Endodermal cell (in vitro differentiated cells): ENCODE measurements at places on chromosomes 4 and X.

DNA sequence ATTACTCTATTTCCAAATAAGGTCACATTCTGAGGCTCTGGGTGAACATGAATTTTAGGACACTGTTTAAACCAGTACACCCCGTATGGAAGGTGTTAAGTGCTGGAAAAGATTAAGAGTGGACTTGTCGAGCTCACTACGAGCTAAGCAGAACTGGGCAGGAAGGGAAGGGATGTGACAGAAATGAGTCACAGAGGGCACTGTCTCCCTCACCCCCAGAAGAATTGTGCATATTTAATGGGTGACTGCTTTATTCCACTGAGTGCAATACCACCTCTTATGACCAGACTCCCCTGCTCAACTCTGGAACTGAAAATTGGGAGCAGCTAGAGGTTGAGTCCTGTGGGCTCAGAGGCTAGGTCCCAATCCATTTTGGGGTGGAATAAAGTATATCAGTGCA is 187.4 kb upstream of the RPS6KA3 start:
- no peaks in the 10 kb centered on the region for H3K36me3 ChIP-seq
- H3K4me1 ChIP-seq: no peaks in the 10 kb centered on the region
- no peaks in the 10 kb centered on the region for H3K27me3 ChIP-seq
- H3K4me3 ChIP-seq: no peak overlapping the region

DNA sequence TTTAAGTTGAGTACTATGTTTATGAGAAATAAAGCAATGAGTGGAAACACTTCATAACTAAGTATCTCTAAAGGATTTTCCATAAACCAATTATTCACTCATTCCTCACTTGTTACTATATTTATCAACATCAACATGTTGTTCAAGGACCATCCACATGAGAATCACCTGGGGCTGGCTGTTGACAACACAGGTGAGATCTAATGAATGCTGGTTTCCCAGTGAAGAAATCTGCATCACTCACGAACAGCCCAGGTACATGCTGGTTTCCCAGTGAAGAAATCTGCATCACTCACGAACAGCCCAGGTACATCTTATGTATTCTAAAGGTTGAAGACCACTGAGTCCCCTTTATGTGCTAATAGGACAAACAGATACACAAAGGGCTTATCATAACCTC is 32.5 kb downstream of the TSPAN5 start:
- no peak overlapping the region for H3K4me3 ChIP-seq
- no peak for DNase-seq
- H3K4me1 ChIP-seq: peaks cover 4% of the 10 kb centered on the region
- H3K36me3 ChIP-seq: no peaks in the 10 kb centered on the region
- H3K27ac ChIP-seq: no peak overlapping the region

- no peaks in the 10 kb centered on the region for H3K4me1 ChIP-seq
- DNase-seq: no peak
- H3K27me3 ChIP-seq: no peaks in the 10 kb centered on the region
- H3K27ac ChIP-seq: no peak overlapping the region
- H3K36me3 ChIP-seq: no peaks in the 10 kb centered on the region
- no peak overlapping the region for H3K4me3 ChIP-seq
Measured at GRCh38 chrX:17930850-17931249, 69.8 kb upstream of the RAI2 start.

GRCh38 chr4:151803246-151803645 is 42.4 kb upstream of the GATB start:
- H3K4me3 ChIP-seq: no peak overlapping the region

- no peaks in the 10 kb centered on the region for H3K27me3 ChIP-seq
- no peak overlapping the region for H3K4me3 ChIP-seq
- no peaks in the 10 kb centered on the region for H3K36me3 ChIP-seq
- DNase-seq: peak; percentile 43
Measured at GRCh38 chrX:74133156-74133796, 170.7 kb upstream of the ZCCHC13 start.

- no peak overlapping the region for H3K27ac ChIP-seq
- no peaks in the 10 kb centered on the region for H3K27me3 ChIP-seq
- H3K4me1 ChIP-seq: no peaks in the 10 kb centered on the region
- H3K4me3 ChIP-seq: no peak overlapping the region
- no peak for DNase-seq
Measured at GRCh38 chr4:169437299-169438047, 166.7 kb upstream of the SH3RF1 start.

- no peak overlapping the region for H3K27ac ChIP-seq
- no peak overlapping the region for H3K4me3 ChIP-seq
- no peaks in the 10 kb centered on the region for H3K27me3 ChIP-seq
- H3K36me3 ChIP-seq: no peaks in the 10 kb centered on the region
- no peak for DNase-seq
Measured at GRCh38 chrX:78517124-78517523, 142.0 kb downstream of the RTL3 start.

DNA sequence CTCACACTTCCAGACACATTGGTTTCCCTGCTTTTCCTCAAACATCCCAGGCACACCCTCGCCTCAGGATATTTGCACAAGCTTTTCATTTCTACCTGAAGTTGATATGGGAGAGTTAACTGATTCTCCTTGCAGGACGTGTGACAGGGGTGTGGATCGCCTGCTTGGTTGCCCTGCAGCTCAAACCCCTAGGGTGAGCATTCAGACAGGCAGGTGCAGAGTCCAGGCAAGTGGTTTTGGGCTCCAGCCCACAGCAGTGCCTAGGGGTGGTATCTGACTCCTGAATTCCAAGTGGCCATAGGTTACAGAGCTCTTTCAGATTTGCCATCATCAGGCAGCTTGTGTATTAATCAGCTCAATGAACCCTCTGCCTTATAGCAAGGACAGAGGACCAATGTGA is 1104.2 kb upstream of the IGFBP7 start:
- H3K27me3 ChIP-seq: no peaks in the 10 kb centered on the region
- peaks cover 3% of the 10 kb centered on the region for H3K4me1 ChIP-seq
- H3K27ac ChIP-seq: no peak overlapping the region
- no peaks in the 10 kb centered on the region for H3K36me3 ChIP-seq

DNA sequence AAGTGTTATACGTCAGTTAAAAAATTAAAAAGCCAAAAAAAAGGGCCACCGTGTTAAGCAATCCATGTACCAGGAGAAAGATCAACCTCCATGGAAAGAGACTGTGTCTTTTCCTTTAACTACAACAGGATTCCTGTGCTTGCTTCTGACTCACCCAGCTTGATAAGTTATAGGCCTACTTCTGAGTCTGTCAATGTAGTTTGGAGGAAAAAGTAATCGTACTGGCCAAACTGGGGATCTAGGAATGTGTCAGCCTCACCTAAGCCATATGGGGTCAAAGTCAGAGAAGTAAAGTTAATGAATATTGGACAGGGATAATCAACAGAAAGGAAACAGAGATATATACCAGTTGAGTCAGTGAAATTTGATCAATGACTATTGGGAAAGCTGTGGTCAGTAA is 470.8 kb upstream of the SLIT2 start:
- H3K27me3 ChIP-seq: no peaks in the 10 kb centered on the region
- H3K36me3 ChIP-seq: no peaks in the 10 kb centered on the region
- no peak overlapping the region for H3K4me3 ChIP-seq
- no peak overlapping the region for H3K27ac ChIP-seq
- DNase-seq: no peak
- H3K4me1 ChIP-seq: no peaks in the 10 kb centered on the region

DNA sequence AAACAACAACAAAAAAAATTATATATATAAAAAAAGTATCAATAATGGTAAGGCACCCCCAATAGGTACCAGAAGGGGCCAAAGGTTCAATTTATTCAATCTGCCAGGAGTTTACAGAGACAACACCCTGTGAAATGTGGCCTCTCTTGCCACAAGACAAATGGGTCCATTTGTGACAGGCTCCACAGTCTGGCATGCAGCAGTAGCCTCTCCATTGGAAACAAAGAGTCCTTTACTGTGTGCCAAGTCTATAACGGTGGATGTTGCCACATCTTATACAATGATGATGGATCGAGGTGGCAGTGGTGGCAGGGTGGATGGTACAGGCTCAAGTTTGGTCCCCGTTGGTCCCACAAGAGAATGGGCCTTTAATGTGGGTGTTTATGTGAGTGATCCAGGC is 70.1 kb upstream of the SH3RF1 start:
- no peak overlapping the region for H3K27ac ChIP-seq
- no peak overlapping the region for H3K4me3 ChIP-seq
- H3K36me3 ChIP-seq: no peaks in the 10 kb centered on the region
- DNase-seq: no peak

DNA sequence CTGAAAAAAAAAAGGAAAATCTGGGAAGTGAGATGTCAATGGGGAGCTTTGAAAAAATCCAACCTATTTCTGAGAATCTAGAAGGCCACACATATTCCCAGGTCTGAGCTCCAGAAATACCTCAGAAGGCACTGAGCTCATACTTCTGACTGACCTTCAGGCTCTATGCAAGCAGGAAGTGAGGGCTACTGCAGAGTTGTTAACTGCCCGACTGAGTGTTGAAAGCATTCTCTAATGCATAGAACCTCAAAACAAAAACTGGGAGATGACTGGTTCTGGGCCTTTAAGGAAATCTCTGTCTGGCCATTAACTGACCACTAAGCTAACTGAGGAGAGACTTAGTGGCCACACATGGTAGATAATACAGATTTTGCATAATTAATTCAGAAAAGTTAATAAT is 7.6 kb upstream of the SPON2 start:
- DNase-seq: no peak
- peaks cover 15% of the 10 kb centered on the region for H3K27me3 ChIP-seq
- no peak overlapping the region for H3K4me3 ChIP-seq
- H3K27ac ChIP-seq: no peak overlapping the region
- H3K4me1 ChIP-seq: no peaks in the 10 kb centered on the region

DNA sequence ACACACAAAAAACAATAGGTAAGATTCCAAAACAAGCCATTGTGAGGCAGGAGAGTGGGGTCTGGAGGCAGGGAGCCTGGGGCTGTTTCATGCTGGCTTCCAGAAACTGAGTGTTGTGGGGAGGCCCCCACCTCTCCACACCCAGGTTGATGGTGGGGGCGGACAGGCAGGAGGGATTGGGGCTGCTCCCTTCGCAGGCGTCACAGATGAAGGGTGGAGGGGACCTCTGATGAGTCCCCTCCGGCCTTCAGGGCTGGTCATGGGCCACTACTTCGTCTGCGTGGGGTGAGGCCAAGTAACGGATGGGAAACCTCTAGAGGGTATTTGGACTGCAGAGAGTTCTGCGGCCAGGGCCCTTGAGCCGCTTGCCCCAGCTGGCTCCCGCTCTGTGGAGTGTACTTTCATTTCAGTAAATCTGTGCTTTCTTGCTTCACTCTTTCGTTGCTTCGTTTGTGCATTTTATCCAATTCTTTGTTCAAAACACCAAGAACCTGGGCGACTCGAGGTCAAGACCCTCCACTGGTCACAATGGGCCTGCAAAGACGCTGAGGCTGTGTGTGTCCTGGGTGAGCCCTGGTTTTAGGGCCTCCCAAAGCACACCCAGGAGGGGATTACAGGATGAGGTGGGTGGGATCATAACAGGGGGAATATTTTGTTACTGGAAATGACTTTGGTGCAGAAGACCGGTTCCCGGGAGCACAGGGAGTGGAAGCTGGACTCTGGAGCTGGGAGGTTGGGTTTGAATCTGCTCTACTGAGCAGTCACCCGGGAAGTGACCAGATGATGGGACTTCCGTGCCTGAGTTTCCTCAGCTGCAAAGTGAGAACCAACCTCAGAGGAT is 83.7 kb upstream of the ADRA2C start:
- DNase-seq: peak; percentile 33
- H3K27me3 ChIP-seq: no peaks in the 10 kb centered on the region
- no peaks in the 10 kb centered on the region for H3K36me3 ChIP-seq
- no peak overlapping the region for H3K4me3 ChIP-seq

GRCh38 chrX:54042609-54043021 is 1.7 kb downstream of the PHF8 start:
- peak overlapping the region; percentile 93 for H3K4me3 ChIP-seq
- no peaks in the 10 kb centered on the region for H3K4me1 ChIP-seq
- H3K27me3 ChIP-seq: no peaks in the 10 kb centered on the region
- peaks cover 10% of the 10 kb centered on the region for H3K36me3 ChIP-seq

- no peak overlapping the region for H3K4me3 ChIP-seq
- H3K27ac ChIP-seq: no peak overlapping the region
- H3K36me3 ChIP-seq: no peaks in the 10 kb centered on the region
Measured at GRCh38 chrX:29824176-29824906, 391.0 kb upstream of the MAGEB2 start.

DNA sequence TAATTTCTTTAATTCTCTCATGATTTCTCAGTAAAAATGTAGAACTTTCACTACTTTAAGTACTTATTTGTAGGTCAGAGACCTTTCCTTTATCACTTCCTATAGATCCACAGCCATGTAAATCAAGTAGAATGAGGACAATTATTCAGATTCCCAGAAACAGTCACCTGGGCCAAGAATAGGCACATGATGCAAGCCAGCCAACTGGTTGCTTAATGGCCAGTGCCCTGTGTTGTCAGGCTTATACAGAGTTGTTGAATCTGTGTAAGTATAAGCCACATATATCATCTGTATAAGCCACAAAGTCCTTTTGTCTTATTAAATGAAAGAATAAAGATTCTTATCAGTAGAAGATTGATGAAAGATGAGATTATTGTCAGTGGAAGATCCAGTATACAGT is 5.2 kb downstream of the BANK1 start:
- no peak overlapping the region for H3K4me3 ChIP-seq
- H3K36me3 ChIP-seq: no peaks in the 10 kb centered on the region
- no peaks in the 10 kb centered on the region for H3K4me1 ChIP-seq
- H3K27ac ChIP-seq: no peak overlapping the region

- peak; percentile 91 for DNase-seq
- H3K27ac ChIP-seq: no peak overlapping the region
- H3K36me3 ChIP-seq: no peaks in the 10 kb centered on the region
- H3K4me1 ChIP-seq: no peaks in the 10 kb centered on the region
Measured at GRCh38 chrX:23756165-23756564, 13.1 kb upstream of the ACOT9 start.

DNA sequence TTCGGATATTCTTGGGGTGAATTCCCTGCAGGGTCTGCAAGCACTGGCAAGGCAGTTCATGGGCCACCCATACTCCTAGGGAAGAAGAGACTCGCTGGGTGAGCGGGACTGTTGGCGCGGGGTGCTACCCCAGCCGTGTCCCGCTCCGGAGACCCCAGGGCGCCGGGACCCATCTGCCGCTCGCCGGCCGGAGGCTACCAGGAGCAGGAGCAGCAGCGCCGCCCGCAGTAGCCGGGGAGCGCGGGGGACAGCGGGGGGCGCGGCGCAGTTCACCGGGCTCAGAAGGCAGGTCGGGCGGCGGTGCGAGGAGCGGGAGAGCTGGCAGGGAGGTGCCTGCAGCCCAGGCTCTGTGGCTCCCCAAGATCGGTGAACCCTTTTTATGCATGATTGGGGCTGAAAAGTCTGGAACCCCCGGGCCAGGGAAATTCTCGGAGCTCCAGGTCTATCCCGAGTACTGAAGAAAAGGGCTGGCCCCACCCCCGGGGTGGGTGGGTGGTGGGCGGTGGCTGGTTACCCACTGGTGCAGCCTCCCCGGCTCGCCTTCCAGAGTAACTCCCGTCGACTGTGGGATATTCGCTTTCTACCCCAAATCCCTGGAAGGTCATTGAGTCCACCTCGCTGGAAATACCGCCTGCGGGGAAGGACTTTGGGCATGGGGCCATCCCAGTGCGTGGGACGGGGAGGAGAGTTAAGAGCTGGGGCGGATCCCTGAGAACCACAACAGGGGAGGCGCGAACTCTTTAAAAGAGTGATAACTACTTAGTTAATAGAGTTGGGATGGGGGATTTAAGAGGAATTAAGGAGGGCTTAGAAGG is 37.6 kb downstream of the PF4 start:
- H3K4me3 ChIP-seq: peak overlapping the region; percentile 57
- peaks cover 89% of the 10 kb centered on the region for H3K27me3 ChIP-seq
- H3K27ac ChIP-seq: no peak overlapping the region
- peak; percentile 84 for DNase-seq
